ENCODE measurements at places on chromosomes 7 and 10. TPM values are rescaled to one million over a fixed set of nuclear protein-coding genes. Genes with fewer than 3 reads are reported as not detected.
A peak's percentile ranks its signal among the peaks of the same experiment; 100 is the strongest.

DNA sequence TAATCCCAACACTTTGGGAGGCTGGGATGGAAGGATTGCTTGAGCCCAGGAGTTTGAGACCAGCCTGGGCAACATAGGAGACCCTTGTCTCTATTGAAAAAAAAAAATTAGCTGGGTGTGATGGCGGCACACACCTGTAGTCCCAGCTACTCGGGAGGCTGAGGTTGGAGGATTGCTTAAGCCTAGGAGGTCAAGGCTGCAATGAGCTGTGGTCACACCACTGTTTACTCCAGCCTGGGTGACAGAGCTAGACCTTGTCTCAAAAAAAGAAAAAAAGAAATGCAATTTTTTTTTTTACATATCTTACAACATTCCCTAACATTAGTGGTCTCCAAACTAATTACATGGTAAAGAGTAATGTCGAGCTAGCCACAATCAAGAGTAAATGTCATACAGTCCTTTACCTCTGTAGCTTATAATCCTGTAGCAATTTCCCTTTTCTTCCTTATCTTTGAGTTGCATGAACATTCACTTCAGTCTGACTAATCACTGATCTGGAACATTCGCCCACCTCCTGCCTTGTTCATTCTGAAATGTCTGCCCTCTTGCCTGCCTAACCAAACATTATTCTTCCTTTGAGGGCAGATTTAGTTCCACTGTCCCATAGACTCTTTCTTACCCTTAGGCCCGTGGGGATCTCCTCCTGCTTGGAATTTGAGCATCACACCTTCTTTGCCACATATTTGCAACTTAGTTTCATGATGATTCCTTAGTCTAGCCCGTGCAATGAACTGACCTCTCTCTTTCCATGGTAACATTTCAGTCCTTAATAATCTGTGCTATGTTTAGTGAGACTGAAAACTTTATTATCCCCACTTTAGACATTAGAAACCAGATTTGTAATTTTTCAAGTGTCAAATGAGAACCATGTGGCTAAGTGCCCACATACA lies 4.8 kb upstream of the VCL start:
- peak overlapping the region; percentile 23 for H3K4me3 ChIP-seq
- H3K27ac ChIP-seq, result peak overlapping the region; percentile 95
- H3K27me3 ChIP-seq, result no peaks in the 10 kb centered on the region
- H3K4me1 ChIP-seq, result peaks cover 63% of the 10 kb centered on the region
- no peaks in the 10 kb centered on the region for H3K36me3 ChIP-seq
- peak; percentile 46 for DNase-seq

The PKD2L1 gene
- polyA plus RNA-seq, result 1.5 TPM

DNA sequence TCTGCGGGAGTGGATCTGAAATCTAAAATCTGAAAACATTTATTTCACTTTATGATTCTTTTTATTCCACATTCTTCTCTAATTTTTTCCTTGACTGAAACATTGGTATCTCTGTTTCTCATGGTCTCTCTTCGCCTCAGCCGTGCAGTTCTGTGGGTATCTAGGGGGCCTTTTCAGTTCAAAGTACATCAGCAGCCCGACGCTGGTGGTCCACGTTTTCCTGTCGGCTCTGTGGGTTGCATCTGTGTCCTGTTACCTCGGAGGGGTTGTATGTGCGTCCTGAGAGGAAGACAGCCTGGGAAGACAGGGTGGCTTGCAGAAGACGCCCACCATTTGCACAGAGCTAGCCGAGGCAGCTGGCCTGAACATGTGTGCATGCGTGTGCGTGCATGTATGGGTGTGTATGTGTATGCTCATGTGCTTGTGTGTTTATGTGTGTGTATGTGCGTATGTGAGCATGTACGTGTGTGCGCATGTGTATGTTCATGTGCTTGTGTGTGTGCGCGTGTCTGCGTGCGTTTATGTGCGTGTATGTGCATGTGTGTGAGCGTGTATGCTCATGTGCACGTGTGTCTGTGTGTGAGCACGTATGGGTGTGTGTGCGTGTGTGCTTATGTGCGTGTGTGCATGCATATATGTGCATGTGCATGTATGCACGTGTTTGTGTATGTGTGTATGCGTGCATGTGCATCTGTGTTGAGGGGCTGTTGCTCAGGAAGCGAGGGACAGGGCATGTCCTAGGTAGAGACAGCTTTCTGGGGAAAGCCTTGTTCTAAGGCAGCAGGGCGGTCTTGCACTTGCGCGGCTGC lies 211.8 kb downstream of the ADARB2 start:
- no peak for DNase-seq
- H3K27ac ChIP-seq, result no peak overlapping the region
- no peaks in the 10 kb centered on the region for H3K36me3 ChIP-seq
- H3K4me3 ChIP-seq, result no peak overlapping the region
- no peaks in the 10 kb centered on the region for H3K4me1 ChIP-seq
- no peaks in the 10 kb centered on the region for H3K27me3 ChIP-seq

The CYP26A1 gene
- not detected for polyA plus RNA-seq

The PLPP4 gene
- polyA plus RNA-seq, result not detected

The FAM241B gene
- polyA plus RNA-seq, result not detected

The ADGRA1 gene
- not detected for polyA plus RNA-seq

The GRID2IP gene
- polyA plus RNA-seq, result not detected

DNA sequence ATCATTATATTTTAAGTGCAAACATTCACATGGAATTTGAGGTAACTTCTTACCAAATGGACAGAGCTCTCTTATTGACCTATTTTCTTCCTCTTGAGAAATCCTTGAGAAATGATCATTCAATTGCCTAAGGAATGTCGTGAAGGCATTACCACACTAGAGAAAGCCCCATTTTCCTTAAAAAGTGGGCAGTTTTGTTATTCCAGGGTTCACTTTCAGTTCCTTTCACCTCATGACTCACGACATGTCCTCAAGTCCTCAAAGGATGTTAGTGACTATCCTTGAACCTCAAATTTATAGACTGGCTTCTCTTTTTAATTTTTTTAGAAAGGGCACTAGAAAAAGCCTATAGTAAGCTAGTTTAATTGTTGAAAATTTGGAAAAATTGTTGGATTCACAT lies 40.4 kb upstream of the SMIM30 start:
- H3K4me3 ChIP-seq, result no peak overlapping the region
- H3K4me1 ChIP-seq, result no peaks in the 10 kb centered on the region
- no peak for DNase-seq
- H3K27me3 ChIP-seq, result peaks cover 5% of the 10 kb centered on the region

GRCh38 chr7:125845686-125846085 lies 916.1 kb upstream of the POT1 start:
- H3K4me3 ChIP-seq, result no peak overlapping the region
- no peaks in the 10 kb centered on the region for H3K4me1 ChIP-seq
- no peaks in the 10 kb centered on the region for H3K36me3 ChIP-seq
- no peak for DNase-seq
- no peak overlapping the region for H3K27ac ChIP-seq

GRCh38 chr10:88800152-88801125 lies 2.1 kb upstream of the LIPM start:
- no peak overlapping the region for H3K4me3 ChIP-seq
- no peak for DNase-seq
- H3K4me1 ChIP-seq, result no peaks in the 10 kb centered on the region
- no peak overlapping the region for H3K27ac ChIP-seq
- H3K36me3 ChIP-seq, result no peaks in the 10 kb centered on the region

DNA sequence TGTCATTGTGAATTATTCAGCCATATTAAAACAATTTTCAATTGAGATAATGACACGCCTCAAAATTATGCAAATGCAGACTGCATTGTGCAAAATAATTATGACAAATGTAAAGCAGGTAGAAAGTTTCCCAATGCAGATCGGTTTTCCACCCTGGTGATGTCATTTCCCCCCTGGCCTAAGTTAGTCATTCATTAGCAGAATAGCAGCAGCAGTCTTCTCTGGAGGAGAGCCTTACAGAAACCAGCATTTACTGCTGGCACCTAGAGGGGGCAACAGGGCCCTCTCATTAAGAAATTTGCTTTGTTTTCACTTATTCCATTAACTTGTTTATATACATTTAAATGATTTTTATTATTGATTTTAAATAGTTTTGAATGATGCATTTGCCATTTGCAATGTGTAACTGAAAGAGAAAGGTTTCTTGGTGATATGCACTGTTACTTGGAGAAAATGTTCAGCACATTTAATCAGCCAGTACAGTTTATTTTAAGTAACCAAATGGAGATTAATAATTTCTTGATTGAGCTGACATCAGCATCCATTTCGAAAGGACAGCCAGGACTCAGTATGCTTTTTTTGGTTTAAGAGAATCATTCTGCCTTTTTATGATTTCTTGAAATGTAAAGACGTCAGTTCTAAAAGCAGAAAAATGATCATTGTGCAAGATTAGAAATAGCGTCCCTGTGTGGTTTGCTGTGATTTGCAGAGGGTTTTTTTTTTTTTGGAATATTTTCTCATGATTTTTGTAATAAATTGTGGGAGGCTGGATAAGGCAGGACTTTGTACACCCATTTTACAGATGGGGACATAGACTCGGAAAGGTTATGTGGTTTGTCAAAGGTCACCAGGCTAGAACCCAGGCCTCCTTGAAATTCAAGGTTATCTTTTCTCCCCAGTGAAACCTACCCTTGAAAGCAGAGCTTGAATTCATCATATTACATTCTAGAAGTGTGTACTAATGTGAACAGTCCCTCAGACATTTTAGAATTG lies 3.5 kb downstream of the ARID5B start:
- no peaks in the 10 kb centered on the region for H3K36me3 ChIP-seq
- H3K4me1 ChIP-seq, result peaks cover 18% of the 10 kb centered on the region
- DNase-seq, result peak; percentile 67
- no peaks in the 10 kb centered on the region for H3K27me3 ChIP-seq

The CNPY1 gene
- not detected for polyA plus RNA-seq

The OR6B1 gene
- not detected for polyA plus RNA-seq

- H3K27ac ChIP-seq, result peak overlapping the region; percentile 26
- no peak overlapping the region for H3K4me3 ChIP-seq
- H3K4me1 ChIP-seq, result no peaks in the 10 kb centered on the region
- peaks cover 99% of the 10 kb centered on the region for H3K36me3 ChIP-seq
Observed at GRCh38 chr7:36527549-36527913, 137.9 kb downstream of the ANLN start.

The TNS3 gene
- polyA plus RNA-seq, result 30.3 TPM

DNA sequence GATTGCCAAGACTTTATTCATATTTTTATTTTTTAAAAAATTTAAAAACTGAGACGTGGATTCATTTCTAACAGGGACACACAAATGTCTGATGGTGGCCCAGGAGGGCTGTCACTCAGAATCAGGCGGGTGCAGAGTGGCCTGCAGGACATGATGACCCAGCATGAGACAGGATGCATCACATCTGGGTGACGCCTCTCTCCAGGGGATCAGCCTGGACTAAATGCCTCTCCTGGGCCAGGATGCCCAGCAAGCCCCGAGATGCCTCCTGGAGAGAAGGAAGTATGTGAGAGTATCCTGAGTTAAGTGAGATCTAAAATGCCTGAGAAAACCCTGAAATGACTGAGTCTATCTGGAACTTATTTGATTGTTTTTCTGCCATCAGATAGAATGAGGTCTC lies 16.9 kb upstream of the MTURN start:
- H3K36me3 ChIP-seq, result no peaks in the 10 kb centered on the region
- no peak overlapping the region for H3K27ac ChIP-seq
- H3K4me1 ChIP-seq, result no peaks in the 10 kb centered on the region
- no peak overlapping the region for H3K4me3 ChIP-seq
- no peaks in the 10 kb centered on the region for H3K27me3 ChIP-seq
- DNase-seq, result no peak

The AZGP1 gene
- not detected for polyA plus RNA-seq

Data from CD14-positive monocyte (primary cell).